Aorta (tissue), 5 donors: ENCODE measurements at places on chromosomes 16 and 17. TPM values are rescaled to one million over a fixed set of nuclear protein-coding genes. Genes with fewer than 3 reads are reported as not detected.

DNA sequence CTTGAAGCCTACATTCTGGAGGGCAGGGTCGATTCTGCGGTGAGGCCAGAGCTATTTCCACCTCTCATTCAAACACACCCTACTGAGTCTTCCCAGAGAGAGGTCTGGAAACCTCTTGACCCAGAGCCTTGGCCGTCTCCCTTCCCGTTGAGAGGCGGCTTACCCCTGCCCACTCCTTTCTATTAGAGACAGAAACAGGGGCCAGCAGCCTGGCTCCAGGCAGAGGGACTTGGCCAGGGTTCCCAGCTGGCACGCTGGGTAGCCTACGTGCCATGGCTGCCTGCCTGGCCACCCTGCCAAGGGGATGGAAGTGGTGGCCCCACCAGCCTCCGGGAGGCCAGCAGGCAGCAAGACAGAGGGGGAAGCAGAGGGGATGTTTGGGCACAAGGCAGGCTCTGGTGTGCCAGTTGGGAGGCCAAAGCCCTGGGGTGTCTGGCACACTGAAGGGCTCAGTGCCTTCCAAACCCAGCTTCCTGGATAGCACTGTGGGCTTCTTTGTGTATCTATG lies 6.0 kb downstream of the STAC2 start:
- peak; percentile 89 for DNase-seq

ABCC11 gene
- not detected for total RNA-seq

DNA sequence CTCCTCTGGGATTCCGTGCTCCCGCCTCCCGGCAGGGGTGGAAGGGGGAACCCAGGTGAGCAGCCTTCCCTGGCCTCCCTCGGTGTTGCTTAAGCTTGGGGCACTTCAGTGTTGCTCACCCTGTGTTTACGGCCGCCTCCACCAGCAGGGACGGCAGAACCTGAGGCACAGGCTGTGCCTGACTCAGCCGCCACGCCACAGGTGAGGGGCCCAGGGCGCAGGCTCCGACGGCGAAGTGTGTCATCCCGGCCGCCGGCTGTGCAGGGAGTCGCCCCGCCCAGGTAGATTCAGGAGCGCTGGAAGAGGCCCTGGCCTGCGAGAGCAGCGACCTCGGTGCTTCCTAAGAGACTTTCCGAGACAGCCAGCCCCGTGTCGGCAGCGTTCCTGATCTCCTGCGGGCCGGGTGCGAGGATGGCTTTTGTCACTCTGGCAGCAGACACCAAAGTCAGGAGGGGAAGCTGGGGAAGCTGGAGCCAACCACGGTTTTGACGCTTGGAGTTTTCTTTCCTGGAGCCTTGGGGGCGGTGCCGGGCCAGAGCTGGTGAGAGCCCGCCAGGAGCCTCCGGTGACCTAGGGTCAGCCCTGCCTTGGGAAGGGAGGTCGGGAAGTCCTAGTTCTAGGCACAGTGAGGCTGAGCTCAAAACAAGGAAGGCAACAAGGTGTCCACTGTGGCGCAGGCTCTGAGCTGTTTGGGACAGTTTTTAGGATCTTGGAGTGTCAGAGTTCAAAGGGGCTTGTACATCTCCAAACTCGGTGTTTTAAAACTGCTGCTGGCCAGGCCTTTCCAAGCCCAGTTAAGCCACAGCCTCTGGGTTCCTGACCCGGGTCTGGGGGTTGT lies 2.1 kb downstream of the GSE1 start:
- DNase-seq, result peak; percentile 70

SMPD3 gene
- 0.29 TPM for total RNA-seq

ESRP2 gene
- total RNA-seq, result 0.60 TPM

DNA sequence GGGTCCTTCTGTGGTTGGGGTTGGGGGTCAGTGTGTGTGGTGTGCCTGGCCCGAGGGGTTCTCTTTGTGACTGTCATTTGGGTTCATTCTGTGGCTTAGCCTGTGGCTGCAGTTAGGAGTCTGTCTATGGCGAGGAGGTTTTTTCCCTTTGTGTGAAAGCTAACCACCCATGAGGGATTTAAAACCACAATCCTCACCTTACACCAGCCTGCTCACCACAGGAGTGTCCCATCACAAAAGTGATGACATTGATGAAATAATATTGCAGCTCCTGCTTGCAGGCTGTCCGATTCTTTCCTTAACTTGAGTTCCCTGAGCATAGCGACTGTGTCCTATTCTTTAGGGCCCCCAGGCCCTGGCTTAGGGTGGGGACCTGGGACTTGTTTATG lies 113.6 kb downstream of the RAP1GAP2 start:
- no peak for DNase-seq

GRCh38 chr16:11163761-11164261 lies 92.2 kb downstream of the SOCS1 start:
- no peak for DNase-seq

DNA sequence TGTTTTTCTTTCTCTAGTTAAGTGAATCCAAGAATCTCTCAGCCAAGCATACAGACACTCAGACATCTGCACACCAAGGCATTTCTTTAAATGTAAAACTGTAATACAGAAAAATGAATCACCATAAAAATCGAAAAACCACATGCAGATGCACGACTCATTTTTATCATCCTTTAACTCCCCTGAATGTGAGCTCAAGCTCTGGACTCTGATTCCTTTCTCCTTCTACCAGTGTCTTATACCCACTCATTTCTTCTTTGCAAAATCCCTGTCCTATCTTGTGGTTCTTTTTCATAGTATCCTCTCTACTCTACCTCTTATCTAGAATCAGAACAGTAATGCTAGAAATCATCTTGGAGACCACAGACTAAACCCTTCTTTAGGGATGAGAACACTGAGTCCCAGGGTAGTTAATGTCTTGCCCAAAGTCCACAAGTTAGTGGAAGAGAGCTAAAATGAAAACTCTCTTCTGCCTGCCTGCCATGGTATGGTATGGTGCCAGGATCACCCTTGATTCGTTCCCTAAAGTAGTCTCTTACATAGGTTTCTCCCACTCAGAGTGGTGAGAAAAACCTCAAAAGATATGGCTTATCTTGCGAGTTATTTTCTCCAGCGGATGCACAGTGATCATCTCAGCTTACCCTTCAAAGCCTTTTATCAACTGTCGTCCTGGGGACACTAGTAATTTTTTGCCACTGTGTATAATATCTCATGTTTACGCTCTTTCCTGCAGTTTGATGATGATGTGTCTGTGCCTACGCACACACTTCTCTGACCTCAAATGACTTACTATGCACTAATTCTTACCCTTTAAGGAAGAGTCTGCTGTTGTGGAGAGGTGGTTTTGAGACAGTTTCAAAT lies 30.2 kb downstream of the BRD7 start:
- DNase-seq, result no peak

DNA sequence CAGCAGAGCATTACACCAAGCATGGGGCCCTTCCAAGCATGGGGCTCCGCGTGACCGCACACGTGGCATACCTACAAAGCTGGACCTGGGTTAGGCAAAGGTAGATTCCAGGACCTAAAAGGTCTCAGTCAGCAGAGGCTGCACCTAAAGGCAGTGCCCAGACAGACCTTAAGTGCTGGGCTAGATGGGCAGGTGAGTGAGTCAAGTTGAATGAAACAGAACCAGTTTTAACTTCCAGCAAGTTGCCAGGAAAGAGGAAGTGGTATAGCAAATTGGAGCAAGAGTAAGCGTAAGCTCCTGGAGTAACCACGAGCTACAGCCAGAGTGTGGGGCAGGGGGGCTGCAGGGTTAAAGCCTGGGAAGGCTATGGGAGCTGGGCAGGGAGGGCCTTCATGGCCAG lies 49.5 kb downstream of the SRCIN1 start:
- no peak for DNase-seq

- no peak for DNase-seq
Measured at GRCh38 chr17:76104140-76104895, 731 bp upstream of the EXOC7 start.

- DNase-seq, result peak; percentile 90
Measured at GRCh38 chr17:77451245-77451893, 310.6 kb downstream of the SEC14L1 start.

- peak; percentile 52 for DNase-seq
Measured at GRCh38 chr17:72338847-72339790, 218.3 kb downstream of the SOX9 start.

DNA sequence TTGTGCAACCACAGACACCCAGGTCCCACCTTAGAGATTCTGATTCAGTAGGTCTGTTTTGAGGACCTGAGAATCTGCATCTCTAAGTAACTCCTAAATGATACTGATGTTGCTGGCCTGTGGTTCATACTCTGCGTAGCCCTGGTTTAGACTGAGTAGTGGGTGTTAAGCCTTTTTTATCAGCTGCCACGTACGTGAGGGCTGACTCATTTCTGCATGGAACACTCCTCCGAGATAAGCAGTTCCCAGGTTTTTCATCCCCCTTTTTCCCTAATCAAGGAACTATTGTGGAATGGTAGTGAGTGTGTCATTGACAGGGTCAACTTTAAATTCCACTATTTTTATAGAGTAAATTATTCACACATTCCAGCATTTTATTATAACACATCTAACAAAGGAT lies 26.1 kb downstream of the CDRT4 start:
- no peak for DNase-seq

- DNase-seq, result peak; percentile 68
Measured at GRCh38 chr17:68580236-68580770, 20.9 kb downstream of the FAM20A start.

DNA sequence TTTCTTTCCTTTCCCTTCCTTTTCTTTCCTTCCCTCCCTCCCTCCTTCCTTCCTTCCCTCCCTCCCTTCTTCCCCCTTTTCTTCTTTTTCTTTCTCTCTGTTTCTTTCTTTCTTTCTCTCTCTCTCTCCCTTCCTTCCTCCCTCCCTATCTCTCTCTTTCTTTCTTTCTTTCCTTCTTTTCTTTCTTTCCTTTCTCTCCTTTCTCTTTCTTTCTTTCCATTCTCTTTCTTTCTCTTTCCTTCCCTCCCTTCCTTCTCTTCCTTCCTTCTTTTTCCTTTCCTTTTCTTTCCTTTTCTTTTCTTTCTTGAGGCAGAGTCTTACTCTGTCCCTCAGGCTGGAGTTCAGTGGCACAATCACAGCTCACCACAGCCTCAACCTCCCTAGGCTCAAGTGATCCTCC lies 31.0 kb downstream of the DEXI start:
- DNase-seq, result no peak

DNA sequence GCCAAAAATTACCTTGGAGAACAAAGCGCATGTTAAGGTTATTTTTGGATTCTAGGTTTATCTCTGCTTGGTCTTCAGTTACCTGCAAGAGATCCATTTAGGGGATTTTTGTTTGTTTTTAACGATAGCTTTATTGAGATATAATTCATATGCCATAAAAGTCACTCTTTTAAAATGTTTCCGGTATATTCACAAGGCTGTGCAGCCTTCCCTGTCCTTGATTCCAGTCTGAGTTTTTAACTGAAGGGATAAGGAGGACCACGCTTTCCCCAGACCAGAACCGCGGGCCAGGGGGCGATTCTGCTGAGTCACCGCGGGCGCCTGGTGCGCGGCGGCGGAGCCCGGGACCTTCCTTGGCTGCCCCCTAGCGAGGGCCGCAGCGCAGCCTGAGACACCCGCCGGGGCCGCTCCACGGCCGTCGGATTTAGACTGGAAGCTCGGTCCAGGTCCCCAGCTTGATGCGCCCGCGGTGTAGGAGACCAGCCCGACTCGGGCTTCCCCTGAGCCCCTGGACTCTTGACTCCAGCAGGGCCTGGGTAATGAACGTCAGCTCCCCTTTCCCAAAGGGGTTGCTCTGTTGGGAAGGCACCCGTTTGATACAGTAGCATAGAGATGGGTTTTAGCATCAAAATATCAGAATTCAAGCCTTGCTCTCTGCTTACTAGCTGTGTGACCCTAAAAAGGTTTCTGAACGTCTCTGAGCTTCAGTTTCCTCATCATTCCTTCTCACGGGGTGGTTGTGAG lies 50.0 kb upstream of the STH start:
- peak; percentile 84 for DNase-seq

GRCh38 chr16:17375461-17376304 lies 95.1 kb downstream of the XYLT1 start:
- DNase-seq, result no peak

- DNase-seq, result no peak
Measured at GRCh38 chr16:54093281-54093680, 193.3 kb downstream of the IRX3 start.

DNA sequence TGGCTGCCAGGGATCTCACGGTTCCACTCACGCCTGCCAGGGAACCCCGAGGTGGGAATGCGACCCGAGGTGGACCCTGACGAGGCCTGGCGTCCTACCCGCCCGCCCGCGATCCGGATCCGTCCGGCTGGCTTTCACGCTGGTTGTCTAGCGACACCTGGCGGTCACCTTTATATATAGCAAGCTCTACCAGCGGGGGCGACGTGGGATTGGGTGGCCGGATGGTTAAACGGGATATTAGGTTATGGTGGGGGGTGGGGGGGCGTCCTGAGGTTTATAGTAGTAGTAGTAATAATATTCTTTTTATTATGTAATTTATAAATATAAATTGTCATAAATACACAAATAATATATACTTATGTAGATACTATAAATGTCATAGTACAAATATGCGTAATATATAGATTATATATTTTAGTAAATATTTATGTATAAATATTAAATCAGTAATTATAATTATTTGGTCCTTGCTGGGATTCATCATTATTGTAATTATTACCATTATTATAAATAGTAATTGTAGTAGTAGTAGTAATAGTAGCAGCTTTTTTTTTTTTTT lies 136.9 kb downstream of the KCNJ12 start:
- peak; percentile 82 for DNase-seq

MT4 gene
- total RNA-seq, result not detected

DNA sequence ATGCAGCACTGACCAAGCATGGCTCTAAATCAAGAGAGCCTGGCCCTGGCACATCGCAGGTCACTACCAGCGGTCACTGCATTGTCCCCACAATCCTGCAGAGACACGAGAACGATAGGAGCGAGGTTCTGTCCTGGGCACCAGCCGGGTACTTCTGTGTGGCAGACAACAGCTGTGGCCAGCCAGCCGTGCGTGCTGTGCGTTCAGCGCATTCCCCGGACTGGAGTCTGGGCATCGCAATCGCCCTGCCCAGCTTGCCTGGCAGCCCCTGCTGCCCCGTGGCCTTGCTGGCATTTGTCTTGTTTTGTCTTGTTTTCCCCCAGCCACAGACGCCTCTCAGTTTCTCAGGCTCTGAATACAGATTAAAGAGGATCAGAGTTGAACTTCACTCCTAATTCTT lies 33.9 kb downstream of the COTL1 start:
- no peak for DNase-seq

DNA sequence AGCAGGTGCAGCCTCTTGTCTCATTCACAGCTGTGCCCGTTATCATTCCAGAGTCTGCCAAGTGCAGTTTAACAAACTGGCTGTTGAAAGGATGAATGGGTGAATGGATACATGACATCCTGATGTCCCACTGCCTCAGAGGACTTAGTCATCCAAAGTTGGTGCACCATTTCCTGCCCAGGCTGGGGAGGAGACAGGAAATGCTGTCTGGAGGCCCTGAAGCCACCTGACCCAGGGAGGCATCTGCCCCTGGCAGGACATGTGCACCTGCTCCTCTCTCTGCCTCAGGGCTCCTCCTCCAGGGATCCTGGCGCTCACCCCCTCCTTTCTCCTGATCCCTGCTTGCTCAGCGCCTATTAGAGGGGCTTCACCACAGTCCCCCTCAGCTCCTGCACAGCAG lies 1.8 kb upstream of the CD300C start:
- no peak for DNase-seq

GRCh38 chr17:82494236-82495055 lies 25.1 kb upstream of the FOXK2 start:
- peak; percentile 94 for DNase-seq

- peak; percentile 89 for DNase-seq
Measured at GRCh38 chr17:79836972-79837887, 2.0 kb downstream of the CBX4 start.

KRTAP1-1 gene
- total RNA-seq, result not detected

TRAPPC2L gene
- 31.2 TPM for total RNA-seq

- DNase-seq, result no peak
Measured at GRCh38 chr17:8622191-8622590, 8.3 kb downstream of the MYH10 start.

GRCh38 chr16:87233928-87234327 lies 83.3 kb downstream of the C16orf95 start:
- no peak for DNase-seq
